ENCODE measurements at places on chromosomes 2 and 18.
A peak's percentile ranks its signal among the peaks of the same experiment; 100 is the strongest.

GRCh38 chr2:212737392-212738172, 199.0 kb upstream of the ERBB4 start:
- H3K4me3 ChIP-seq = no peak overlapping the region
- H3K27ac ChIP-seq = no peak overlapping the region
- peaks cover 10% of the 10 kb centered on the region for H3K4me1 ChIP-seq
- H3K36me3 ChIP-seq = no peaks in the 10 kb centered on the region
- no peaks in the 10 kb centered on the region for H3K27me3 ChIP-seq

GRCh38 chr2:236366049-236366387, 101.8 kb upstream of the ASB18 start:
- H3K4me3 ChIP-seq = peak overlapping the region; percentile 83
- DNase-seq = no peak
- peaks cover 32% of the 10 kb centered on the region for H3K4me1 ChIP-seq
- no peak overlapping the region for H3K27ac ChIP-seq

DNA sequence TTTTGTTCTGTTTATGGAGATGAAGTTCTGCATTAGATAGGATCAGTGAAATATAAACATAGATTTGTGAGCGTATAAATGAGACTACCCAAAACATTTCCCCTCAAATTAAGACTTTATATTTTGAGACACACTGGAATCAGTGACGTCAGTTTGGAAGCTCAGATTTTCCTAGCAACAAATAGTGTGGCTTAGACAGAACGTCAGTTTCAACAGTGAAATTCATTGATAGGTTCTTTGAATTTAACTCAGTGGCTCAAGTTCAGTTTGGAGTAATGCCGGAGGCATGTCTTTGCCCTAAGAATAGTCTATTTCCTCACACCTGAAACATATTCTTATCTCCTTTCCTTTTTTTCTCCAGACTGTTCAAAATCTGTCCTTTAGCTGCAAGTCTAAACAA, 113.6 kb upstream of the ARHGAP15 start:
- H3K4me1 ChIP-seq = no peaks in the 10 kb centered on the region
- no peak overlapping the region for H3K4me3 ChIP-seq
- peaks cover 8% of the 10 kb centered on the region for H3K27me3 ChIP-seq
- H3K27ac ChIP-seq = no peak overlapping the region
- DNase-seq = no peak

DNA sequence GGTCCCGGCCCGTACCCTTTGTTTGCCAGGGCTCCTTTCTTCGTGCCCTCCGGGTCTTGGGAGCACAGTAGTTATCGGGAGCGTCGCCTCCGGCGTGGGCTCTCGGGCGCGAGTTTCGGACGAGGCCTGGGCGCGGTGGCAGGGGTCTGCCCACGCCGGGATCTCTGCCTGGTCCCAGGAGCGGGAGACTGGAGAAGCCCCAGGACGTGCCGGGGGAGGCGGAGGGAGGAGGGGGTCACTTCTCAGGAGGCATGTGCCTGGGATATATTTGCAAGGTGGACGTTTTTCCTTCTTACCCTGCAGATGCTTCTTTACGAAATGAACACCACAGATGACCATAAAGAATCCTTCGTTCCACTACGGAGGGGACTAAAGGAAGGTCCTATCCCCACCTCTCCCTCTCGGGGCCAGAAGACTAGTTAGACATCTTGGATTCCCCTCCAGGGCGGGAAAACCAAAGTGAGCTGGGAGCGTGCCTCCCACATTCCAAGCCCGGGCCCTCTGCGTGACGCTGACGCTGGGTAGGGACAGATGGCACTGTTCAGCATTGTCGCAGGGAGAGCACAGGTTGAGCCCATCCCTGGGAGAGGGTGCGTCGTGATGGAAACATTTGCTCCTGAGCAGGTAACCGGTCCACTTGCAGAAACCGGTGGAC, 483 bp upstream of the FHL2 start:
- peak overlapping the region; percentile 36 for H3K4me3 ChIP-seq
- peaks cover 2% of the 10 kb centered on the region for H3K27me3 ChIP-seq
- H3K36me3 ChIP-seq = no peaks in the 10 kb centered on the region
- H3K4me1 ChIP-seq = peaks cover 6% of the 10 kb centered on the region

DNA sequence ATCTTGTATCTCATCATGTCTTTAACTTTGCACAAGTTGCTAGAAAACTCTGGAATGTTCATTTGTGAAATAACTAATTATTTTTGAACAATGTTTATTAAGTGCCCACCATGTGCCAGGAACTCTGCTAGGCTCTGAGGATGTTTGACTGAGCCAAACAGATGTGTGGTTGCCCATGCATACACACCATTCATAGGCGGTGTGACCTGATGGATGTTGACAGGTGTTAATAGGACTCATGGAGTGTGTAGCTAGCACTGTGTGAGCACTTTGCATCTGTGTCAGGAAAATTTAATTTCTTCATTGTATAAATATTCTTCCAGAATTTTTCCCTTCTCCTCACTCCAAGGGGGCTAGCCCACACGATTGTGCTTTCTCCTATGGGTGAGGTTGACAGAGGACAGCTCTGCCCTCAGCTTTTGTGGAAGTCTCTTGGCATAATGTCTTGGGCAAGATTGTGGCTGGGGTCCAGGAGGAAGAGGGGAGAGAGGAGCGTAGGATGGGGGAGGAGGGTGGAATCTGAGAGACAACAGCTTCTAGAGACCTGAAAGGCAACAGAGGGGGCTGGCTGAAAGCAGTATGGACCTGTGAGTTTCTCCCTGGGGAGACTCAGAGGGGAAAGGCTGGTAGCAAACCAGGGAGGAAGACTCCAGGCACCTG, 214.6 kb upstream of the CXCR4 start:
- H3K4me3 ChIP-seq = no peak overlapping the region
- H3K27ac ChIP-seq = no peak overlapping the region
- DNase-seq = no peak
- peaks cover 8% of the 10 kb centered on the region for H3K4me1 ChIP-seq
- H3K36me3 ChIP-seq = no peaks in the 10 kb centered on the region
- H3K27me3 ChIP-seq = peaks cover 5% of the 10 kb centered on the region

- DNase-seq = no peak
- peaks cover 4% of the 10 kb centered on the region for H3K27me3 ChIP-seq
- H3K36me3 ChIP-seq = peaks cover 5% of the 10 kb centered on the region
- H3K4me3 ChIP-seq = no peak overlapping the region
- H3K4me1 ChIP-seq = peaks cover 49% of the 10 kb centered on the region
Observed at GRCh38 chr2:197710424-197711042, 5.4 kb downstream of the MARS2 start.

GRCh38 chr2:236014408-236015131, 153.6 kb downstream of the GBX2 start:
- H3K27ac ChIP-seq = no peak overlapping the region
- no peak overlapping the region for H3K4me3 ChIP-seq
- H3K27me3 ChIP-seq = peaks cover 2% of the 10 kb centered on the region

GRCh38 chr2:42999391-42999841, 207.0 kb upstream of the HAAO start:
- no peak overlapping the region for H3K4me3 ChIP-seq
- no peaks in the 10 kb centered on the region for H3K36me3 ChIP-seq
- peaks cover 2% of the 10 kb centered on the region for H3K27me3 ChIP-seq
- H3K4me1 ChIP-seq = no peaks in the 10 kb centered on the region
- no peak for DNase-seq

DNA sequence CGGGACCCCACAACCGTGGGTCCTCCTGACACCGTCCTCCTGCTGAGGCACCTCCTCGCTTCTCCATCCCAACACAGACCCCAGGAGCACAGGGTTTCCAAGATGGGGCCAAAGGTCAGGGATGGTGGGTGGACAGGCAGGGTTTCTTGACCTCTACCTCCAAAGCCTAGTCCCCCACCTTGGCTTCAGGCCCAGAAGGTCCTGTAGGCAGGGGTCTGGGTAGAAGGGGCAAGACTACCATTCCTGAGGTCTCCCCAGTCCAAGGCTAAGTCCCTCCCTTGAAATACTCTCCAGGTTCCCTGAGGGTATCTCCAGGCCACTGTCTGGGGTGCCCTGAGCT, 7.1 kb downstream of the CYP26B1 start:
- H3K27ac ChIP-seq = no peak overlapping the region
- H3K27me3 ChIP-seq = peaks cover 8% of the 10 kb centered on the region
- H3K4me3 ChIP-seq = no peak overlapping the region
- H3K4me1 ChIP-seq = peaks cover 5% of the 10 kb centered on the region
- H3K36me3 ChIP-seq = no peaks in the 10 kb centered on the region

DNA sequence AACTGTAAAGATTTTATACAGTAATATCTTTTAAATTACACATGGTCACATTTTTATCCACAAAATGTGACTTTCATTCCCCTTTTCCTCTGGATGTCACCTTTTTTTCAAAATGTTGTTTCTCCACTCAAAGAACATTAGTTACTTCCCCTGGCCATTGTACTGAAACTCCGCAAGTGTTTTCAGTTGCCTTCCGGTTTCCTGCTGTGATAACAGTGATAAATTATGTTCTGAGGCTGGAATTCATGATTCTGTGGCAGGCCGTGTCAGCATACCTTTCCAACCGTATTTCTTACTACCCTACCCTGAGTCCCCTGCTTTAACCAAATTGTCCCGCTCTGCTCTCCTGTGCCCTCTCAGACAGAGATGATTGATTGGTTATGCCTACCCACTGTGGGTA, 53.5 kb downstream of the MGAT5 start:
- no peak overlapping the region for H3K27ac ChIP-seq
- peaks cover 6% of the 10 kb centered on the region for H3K36me3 ChIP-seq
- H3K27me3 ChIP-seq = no peaks in the 10 kb centered on the region
- no peak overlapping the region for H3K4me3 ChIP-seq

DNA sequence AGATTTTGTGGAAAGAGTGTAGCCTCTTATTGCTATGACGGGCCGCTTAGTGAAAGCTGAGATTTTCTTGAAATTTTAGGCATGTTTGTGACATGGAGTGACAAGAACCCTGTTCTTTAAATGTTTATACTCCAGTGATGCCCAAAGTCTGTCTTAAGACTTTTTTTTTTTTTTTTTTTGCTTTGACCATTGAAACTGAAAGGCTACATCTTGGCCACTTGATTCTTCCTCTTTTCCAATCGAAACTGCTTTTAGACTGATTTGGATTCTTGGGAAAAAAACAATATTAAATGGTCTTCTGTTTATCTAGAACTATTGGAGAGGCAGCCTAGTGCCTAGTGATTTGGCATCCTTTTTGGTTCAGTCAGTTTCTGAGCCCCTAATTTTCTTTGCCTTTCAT, 2.4 kb upstream of the SLC8A1 start:
- H3K36me3 ChIP-seq = no peaks in the 10 kb centered on the region
- H3K4me1 ChIP-seq = peaks cover 23% of the 10 kb centered on the region
- H3K27me3 ChIP-seq = peaks cover 7% of the 10 kb centered on the region
- H3K4me3 ChIP-seq = no peak overlapping the region
- no peak for DNase-seq

DNA sequence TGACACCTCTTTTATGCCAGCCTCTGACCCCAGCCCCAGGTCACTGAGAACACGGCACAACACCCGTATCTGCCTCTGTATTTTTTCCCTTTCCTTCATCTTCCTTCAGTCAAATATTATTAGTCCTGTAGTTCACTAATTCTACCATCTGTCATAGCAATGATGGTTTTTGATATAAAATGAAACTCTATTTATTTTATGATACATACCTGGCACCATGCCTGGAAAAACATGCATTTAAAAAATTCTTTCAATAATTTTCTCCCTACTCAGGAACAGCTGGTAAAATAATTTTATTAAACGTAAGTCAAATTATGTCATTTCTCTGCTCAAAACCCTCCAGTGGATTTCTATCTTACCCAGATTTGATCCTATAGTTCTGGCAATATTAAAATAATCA, 224.7 kb downstream of the CDH7 start:
- H3K36me3 ChIP-seq = no peaks in the 10 kb centered on the region
- H3K4me3 ChIP-seq = no peak overlapping the region
- H3K27me3 ChIP-seq = no peaks in the 10 kb centered on the region
- no peak for DNase-seq

DNA sequence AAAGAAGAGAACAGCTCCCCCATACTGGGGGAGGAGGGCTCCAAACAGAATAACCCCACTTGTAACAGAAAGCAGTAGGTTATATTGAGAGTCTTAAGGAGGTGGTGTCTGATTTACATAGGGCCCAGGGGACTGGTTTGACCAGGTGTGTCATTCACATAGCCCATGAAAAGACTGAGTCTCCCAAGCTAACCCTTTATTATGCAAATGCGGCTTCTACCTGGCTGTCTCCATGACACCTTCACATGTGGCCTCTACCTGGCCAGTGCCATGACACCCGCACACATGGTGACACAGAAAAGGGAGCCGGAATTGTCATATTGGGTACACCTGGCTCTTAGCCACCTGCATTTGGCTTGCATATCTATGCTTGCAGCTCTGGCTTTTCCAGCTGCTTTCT, 1057.2 kb upstream of the PIK3C3 start:
- no peaks in the 10 kb centered on the region for H3K36me3 ChIP-seq
- H3K27me3 ChIP-seq = no peaks in the 10 kb centered on the region
- no peaks in the 10 kb centered on the region for H3K4me1 ChIP-seq

GRCh38 chr18:75377258-75377657, 50.2 kb downstream of the SMIM21 start:
- no peak overlapping the region for H3K27ac ChIP-seq
- H3K4me3 ChIP-seq = no peak overlapping the region
- peaks cover 5% of the 10 kb centered on the region for H3K27me3 ChIP-seq
- no peaks in the 10 kb centered on the region for H3K36me3 ChIP-seq

DNA sequence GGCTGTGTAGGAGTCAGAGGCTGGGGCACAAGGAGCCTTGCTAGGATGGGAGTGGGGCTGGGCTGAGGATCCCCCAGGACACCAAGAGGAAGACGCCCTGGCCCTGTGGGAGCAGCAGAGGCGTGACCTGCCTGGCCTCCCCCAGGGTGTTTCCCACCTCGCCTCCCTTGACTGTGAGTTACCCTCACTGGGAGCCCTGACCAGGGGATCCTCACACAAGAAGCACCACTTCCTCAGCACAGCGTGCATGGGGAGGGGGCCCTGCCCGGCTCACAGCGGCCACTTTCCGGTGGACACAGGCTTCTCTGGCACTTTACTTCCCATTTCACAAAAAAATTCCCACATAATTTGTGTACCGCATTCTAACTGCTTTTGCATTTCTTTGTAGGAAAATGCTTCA, 187.7 kb downstream of the EIPR1 start:
- no peak for DNase-seq
- H3K36me3 ChIP-seq = peaks cover 30% of the 10 kb centered on the region
- H3K27me3 ChIP-seq = peaks cover 2% of the 10 kb centered on the region
- H3K27ac ChIP-seq = no peak overlapping the region

GRCh38 chr2:120323214-120323613, 22.7 kb upstream of the INHBB start:
- H3K4me3 ChIP-seq = no peak overlapping the region
- H3K36me3 ChIP-seq = no peaks in the 10 kb centered on the region
- no peak for DNase-seq
- no peaks in the 10 kb centered on the region for H3K27me3 ChIP-seq
